IPS DF 19.7 (cell line): ENCODE measurements at places on chromosomes 3 and 15.

DNA sequence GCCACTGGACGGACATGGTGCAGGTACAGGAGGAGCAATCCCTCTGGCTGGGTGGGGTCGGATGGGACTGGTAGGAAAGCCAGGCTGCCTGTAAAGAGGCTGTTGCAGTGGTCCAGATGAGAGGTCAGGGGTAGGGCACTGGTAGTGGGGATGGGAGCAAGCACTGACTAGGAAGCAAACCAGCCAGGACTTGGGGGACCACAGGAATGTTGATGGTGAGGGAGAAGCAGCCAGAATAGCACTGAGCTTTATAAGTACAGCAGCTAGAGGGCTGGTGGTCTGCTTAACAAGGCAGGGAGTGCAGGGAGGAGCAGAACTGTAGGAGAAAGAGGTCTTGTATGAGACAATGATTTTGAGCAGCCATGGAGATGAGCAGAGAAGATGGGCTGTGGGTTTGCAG is 38.7 kb upstream of the PTPN23 start:
- DNase-seq = no peak

DNA sequence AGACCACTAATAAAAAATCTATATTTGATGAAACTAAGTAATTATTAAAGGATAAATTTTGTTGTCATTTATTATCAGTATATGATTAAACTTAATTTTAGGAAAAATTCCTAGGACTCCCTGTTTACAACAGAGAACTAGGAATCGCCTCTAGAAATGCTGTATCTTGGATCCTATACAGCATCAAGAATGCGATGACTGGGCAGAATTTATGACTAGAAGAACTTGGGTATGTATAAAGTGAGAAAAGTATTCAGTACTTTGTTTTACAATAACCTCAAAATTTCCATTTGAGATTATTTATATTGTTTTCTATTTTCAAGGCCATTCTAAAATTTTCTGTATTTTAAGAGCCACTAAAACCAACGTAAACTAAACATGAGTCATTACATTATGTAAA is 82.3 kb upstream of the AGTR1 start:
- no peak for DNase-seq

- DNase-seq = no peak
These were observed 5.1 kb downstream of the SLC2A2 start for GRCh38 chr3:171021377-171021776.

DNA sequence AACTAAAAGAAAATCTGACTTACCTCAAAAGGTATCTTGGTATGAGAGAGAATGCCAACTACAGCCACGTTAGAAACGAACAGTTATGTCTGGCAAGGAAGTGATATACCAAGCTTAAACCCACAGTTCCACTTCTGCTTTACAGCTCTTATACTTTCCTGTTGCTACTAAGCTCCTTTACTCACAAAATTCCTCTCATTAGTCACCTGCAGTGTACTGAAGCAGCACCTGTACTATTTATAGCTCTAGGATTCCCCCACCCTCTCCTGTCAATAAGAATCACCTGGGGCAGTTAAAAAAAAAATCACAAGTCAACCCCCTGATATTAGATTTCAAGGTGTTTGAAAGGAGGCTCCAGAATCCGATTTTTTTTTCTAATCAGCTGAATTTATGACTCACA is 2.9 kb upstream of the TMEM266 start:
- DNase-seq = no peak

DNA sequence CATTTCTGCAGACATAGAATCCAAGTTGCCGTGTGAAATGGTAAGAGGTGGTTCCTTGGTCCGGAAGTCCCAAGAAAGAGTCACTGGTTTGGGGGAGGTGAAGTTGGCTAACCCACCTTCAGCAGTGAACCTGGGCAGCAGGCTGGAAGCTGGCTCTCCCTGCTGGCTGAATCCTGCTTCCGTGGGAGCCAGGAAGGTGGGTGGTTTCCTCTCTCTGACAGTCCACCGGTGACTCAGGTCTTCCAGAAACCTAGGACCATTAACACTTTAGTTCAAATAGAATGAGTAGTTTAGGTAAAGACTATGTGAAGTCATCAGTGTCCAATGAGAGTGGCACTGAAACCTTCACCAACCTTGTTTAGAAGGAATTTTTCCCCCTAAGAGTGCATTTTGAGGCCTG is 87.4 kb upstream of the CACNA2D3 start:
- DNase-seq = no peak
